Activated CD4-positive, alpha-beta T cell treated with anti-CD3 and anti-CD28 coated beads, Interleukin-10, Interleukin-2, amounts not matched to agents 100 ng/mL and 50 ng/mL, durations not matched to agents 16 hours and 8 hours (primary cell): ENCODE measurements at places on chromosomes 16 and 17.

GRCh38 chr16:15606518-15607220, 36.3 kb downstream of the MARF1 start:
- DNase-seq, result no peak

DNA sequence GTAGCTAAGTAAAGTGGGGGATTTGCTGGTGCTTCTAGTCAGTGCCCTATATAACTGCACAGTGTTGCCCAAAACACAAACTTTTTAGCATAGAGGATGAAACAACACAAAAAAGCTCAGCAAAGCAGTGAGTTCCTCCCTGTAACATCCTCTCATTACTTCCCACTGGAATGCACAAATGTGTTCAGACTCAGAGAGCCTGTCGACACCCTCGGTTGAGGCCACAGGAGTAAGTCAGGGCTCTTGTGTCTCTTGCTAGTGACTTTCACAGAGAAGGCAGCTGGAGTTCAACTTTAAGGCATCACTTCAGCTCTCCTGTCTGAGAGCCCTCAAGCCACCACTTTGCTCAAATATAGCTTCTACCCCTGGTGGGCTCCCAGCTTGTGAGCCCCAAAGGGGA, 107.2 kb upstream of the NETO2 start:
- DNase-seq, result no peak

- DNase-seq, result no peak
These were observed 7.7 kb upstream of the AKTIP start for GRCh38 chr16:53510704-53511070.

DNA sequence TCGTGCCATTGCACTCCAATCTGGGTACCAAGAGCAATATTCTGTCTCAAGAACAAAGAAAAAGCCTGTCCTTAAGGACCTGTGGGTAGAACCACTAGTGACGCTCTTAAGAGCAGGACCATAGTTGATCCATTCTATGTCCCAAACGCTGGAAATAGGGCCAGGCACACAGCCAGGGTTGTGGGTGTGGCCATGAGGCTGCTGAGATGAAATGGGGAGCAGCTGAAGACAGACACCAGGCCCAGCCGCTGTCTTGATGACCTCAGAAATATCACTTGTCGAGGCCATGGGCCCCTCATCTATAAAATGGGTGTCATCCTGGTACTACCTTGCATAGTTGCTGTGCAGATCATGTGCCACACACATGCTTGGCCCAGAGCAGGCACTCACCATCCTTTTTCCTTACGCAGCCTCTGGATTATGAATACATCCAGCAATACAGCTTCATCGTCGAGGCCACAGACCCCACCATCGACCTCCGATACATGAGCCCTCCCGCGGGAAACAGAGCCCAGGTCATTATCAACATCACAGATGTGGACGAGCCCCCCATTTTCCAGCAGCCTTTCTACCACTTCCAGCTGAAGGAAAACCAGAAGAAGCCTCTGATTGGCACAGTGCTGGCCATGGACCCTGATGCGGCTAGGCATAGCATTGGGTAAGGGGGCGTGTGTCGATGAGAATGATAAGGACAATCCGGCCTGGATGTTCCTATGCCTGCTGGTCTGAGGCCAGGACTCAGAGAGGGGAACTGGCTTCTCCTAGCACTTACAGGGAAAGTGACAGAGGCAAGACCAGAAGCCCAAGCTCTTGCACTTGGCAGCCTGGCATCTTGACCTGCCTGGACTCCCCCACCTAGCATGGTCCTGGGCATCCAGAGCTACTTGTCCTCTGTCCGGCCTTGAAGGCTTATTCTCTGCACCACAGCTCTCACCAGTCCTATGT, 25.5 kb downstream of the CDH5 start:
- no peak for DNase-seq

- DNase-seq, result no peak
These were observed 29.3 kb upstream of the SPACA3 start for GRCh38 chr17:32962320-32962711.

DNA sequence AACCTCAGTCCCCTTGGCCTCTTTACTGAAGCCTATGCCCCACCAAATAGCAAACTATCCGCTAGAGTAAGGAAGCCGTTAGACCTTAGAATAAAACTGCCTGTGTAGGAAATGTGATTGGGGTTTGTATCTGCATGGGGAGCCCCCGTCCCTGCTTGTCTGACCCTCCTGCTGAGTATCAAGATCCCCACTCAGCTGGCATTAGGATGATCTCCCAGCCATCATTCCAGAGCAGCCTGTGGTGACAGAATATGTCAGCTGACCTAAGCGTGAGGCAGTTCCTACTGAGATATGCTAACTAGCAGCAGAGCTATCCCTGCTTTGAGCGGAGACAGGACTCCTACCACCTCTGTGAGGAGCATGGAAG, 645 bp upstream of the GFOD2 start:
- peak; percentile 32 for DNase-seq

DNA sequence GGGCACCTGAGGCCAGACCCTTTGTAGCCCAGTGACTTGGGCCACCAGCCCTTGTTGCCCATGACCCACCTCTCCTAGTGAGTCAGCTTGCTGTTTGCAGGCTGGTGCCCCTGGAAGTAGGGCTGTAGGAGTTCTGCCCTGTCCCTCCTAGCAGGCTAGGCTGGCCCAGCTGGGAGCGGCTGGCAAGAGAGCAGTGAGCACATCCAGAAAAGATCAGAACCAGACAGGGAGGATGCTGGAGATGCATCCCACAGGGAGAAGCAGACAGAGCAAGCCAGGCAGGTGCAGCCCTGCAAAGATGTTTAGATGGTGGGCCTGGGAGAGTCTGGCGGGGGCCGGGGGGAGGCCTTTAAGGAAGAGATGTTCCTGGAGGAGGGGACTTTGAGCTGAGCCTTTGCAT, 2.4 kb downstream of the SLC5A10 start:
- no peak for DNase-seq

GRCh38 chr16:55678161-55678821, 22.5 kb downstream of the SLC6A2 start:
- no peak for DNase-seq

DNA sequence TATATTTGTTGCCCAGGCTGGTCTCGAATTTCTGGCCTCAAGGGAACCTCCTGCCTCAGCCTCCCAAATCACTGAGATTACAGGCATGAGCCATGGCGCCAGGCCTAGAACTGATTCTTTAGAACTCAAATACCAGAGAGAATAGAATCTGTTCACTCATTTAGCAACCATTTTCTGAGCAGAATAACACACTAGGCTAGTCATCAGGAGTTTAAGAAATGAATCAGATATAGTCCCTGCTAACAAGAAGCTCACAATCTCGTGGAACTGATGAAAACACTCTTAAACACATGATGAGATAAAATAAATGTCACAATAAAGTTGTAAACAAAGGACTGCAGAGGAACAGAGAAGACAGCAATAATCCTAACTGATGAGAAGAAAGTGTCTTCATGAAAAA, 55.8 kb upstream of the ADCY9 start:
- peak; percentile 47 for DNase-seq

DNA sequence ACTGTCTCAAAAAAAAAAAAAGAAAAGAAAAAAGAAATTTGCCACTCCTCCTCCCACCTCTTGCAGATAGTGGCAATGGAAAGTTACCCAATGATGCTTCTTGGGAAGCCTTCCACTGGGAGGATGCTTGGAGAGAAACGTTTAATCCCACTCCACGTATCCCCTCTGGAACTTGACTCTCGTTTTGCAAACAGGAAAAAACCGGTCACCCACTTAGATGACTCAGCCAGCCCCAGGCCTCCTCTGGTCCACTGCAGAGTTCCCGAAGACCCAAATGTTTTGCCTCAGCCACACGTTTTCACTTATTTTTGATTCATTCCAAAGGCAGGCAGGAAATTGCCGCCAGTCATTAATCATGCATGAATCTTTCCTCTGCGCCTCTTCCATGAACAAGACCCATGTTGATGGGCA, 9.3 kb upstream of the TNFRSF17 start:
- DNase-seq, result no peak

- no peak for DNase-seq
These were observed 6.2 kb downstream of the TMEM97 start for GRCh38 chr17:28325211-28325610.

DNA sequence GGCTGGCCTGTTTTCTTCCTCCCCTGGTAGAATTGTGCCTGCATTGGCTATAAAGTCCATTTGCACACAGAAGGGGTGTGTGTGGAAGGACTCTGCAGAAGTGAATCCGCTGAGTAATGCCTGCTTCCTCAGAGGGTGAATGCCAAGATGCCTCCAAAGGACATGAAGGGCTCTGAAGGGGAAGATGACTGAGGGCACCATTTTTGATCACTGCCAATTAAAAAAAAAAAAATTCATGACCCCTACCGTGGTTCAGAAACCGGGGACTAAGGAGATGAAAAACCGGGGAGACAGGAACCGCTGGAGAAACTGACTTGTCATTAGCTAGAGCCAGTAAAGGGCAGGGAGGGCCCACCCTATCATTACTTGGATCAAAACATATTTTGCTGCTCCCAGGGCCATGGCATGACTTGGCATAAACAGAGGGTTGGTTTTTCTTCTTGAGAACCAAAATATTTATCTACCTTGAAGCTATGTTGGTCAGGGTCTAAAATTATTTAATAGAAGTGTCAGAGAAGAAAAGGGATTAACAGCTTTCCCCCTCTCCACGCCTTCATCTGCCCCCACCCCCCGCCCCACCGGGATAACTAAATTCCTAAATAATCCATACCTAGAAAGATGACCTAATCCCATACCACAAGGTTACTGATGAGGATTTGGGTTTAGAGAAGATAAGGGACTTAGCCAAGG, 3.6 kb upstream of the USP7 start:
- no peak for DNase-seq

DNA sequence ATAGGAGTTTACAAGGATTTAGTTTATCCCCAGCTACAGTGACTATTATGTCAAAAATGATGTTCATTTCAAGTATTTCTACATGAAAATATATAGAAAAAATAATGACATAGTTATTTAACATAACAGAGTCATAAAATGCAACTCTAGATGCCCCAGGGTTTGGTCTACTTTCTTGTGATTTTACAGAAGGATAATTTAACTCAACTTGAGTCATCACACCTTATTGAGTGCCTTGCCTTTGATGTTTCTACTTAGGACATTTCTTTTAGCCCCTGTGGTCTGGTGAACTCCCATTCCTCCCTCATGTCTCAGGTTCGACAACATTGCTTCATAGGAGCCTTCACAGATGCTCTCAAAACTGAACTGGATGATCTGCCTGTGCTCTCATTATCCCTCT, 2.0 kb downstream of the KRT20 start:
- no peak for DNase-seq

GRCh38 chr16:25297151-25297787, 39.6 kb upstream of the ZKSCAN2 start:
- DNase-seq, result peak; percentile 1

GRCh38 chr16:50038286-50038685, 13.3 kb downstream of the CNEP1R1 start:
- DNase-seq, result no peak

DNA sequence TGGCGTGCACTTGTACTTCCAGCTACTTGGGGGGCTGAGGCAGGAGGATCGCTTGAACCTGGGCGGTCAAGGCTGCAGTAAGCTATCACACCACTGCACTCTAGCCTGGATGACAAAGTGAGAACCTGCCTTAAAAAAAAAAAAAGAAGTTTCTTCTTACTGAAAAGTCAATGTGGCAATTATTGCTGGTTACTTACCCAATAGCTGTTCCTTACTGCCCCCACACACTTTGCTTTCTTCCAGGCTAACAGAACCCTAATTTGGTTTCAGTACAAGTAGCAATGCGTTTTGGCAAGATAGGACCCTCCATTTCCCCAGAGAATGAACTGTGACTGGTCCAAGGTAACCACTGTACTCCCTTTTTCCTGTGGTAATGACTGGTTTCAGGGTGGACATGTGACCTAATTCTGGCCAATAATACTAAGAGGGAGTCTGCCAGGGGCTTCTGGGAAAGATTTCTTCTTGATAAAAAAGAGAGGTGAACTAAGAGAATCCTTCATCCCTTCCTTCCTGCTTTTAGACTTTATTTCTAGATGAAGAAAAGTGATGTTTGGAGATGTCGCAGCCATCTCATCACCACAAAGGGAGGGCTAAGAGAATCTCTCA, 58.8 kb upstream of the MSI2 start:
- no peak for DNase-seq

DNA sequence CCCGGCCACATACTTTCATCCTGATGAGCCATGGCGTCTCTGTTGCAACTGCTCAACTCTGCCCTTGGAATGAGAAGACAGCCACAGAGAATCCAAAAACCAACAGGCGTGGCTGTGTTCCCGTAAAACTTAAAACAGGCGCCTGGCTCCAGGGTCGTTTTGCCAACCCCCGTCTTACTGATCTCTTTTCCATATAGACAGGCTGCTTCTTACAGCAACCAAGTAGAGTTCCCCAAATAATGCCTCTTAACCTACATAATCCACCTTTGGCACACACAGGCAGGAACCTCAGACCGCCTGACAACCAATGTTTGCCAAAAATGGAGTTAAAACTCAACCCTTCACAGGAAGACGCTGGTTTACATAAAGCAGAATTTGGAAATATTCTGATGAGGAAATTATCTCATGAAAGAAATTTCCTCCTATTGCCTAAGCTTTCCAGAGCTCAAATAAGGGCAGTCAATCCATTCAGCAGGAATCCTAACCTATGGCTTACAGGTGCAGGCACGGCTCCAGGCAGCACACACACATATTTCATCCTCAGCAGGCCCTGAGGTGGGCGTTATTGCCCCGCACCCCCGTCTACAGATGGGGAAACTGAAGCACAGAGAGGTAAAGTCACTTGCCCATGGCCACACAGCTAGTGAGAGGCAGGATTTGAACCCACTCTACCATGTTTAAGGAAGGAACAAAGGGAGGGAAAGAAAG, 35.8 kb downstream of the LITAF start:
- DNase-seq, result no peak

GRCh38 chr17:81202318-81202717, 20.4 kb downstream of the CEP131 start:
- DNase-seq, result no peak

GRCh38 chr16:75793641-75794040, 67.4 kb upstream of the CPHXL start:
- no peak for DNase-seq

DNA sequence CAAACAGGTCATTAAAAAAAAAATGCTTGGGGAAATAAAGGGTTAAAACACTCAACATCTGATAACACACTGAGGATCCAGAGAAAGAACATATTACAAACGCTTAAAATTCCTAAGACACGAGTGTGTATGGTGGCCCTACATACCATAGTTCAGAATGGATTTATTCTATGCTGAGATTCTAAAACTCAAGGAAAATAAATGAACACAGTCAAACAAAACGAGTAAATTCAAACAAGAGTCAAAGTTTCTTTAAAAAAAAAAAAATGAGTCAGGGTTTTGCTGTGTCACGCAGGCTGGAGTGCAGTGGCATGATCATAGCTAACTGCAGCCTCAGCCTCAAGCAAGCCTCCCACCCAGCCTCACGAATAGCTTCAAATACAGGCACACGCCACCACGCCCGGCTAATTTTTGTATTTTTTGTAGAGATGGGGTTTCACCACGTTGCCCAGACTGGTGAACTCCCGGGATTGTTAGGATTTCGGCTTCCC, 17.4 kb downstream of the CRK start:
- DNase-seq, result no peak

- DNase-seq, result no peak
These were observed 31.7 kb downstream of the CRISPLD2 start for GRCh38 chr16:84851192-84852127.
